ENCODE measurements at places on chromosomes 2 and 18.

- no peak for DNase-seq
Observed at GRCh38 chr2:32997705-32998104, 51.0 kb downstream of the LTBP1 start.

DNA sequence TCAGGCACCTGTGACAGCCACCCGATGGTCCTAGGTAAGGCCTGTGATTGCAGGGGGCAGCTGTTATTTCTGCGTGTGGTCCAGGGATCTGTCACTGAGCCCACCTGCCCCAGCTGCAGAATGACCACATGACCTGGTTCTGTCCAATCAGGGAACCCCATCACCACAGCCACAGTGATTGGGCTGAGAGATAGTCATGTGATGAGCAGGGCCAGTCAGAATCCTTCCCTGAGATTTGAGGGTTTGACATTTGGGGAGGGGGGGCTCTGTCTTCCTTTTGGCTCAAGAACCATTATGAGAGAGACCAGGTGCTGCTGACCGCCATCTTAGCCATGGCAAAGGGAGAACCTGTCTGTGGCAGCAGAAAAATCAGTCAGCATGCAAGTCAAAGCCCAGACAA lies 147.2 kb downstream of the SMAD7 start:
- DNase-seq: no peak

- DNase-seq: no peak
Observed at GRCh38 chr2:14601156-14601770, 31.3 kb upstream of the LRATD1 start.

GRCh38 chr2:48144777-48145176 lies 238.5 kb upstream of the FBXO11 start:
- peak; percentile 22 for DNase-seq

DNA sequence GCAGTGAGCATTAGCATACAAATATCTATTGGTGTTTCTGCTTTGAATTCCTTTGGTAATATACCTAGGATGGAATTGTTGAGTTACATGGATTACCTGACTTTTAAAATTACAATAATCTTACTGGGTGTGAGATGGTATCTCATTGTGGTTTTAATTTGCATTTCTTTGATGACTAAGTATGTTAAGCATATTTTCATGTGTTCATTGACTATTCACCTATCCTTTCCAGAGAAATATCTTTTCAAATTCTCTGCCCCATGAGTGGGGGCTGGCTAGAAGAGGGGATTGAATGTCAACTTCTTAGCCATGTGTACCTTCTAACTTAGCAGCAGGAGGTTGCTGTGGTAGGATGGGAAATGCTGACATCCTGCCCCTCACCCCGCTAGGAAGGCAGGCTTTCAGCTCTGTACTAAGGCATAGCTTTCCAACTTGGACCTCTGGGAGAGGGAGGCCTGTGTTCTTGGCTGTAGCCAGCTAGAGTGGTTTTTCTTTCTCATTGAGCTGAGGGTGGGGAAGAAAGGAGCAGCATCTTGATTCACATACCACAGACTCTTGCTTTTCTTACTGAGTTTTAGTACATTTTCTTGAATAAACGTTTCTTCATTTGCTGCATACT lies 63.3 kb upstream of the TTC27 start:
- no peak for DNase-seq

DNA sequence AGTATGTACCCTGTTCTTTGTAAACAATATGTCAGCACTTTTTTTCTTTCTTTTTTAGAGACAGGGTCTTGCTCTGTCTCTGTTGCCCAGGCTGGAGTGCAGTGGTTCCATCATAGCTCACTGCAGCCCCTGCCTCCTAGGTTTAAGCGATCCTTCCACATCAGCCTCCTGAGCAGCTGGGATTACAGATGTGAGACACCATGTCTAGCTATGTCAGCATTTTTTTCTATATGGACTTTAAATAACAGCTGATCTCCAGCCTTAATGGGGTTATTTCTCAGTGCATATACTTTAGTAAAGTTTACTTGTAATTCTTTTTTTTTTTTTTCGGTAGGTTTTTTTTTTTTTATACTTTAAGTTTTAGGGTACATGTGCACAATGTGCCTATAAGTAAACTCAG lies 26.6 kb downstream of the ABCG5 start:
- DNase-seq: no peak

GRCh38 chr2:2226326-2226725 lies 104.7 kb downstream of the MYT1L start:
- DNase-seq: no peak

DNA sequence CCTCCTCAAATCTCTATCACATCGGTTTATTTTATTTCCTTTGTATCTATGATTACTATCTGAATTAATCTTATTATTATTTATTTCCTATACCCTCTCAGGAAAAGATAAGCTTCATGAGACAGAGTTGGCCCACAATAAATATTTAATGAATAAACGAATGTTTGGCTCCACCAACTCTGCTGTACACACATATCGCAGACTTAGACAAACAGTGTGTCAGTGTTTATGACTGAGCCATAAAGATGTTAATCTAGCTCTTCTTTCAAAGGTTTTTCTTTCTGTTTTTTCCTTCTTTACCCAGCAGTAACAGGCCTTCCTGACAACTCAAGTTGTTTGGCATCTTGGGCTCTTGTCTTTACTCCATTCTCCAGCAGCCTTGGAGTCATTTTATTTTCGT lies 329.5 kb downstream of the CDH2 start:
- DNase-seq: no peak

- DNase-seq: no peak
Observed at GRCh38 chr2:120105360-120105759, 92.5 kb downstream of the EPB41L5 start.

- no peak for DNase-seq
Observed at GRCh38 chr2:200585730-200586643, at the start of gene AOX1. Gene AOX1 (plus strand): TSS chr2:200586014. CDS start chr2:200586109, 95 bp downstream.

DNA sequence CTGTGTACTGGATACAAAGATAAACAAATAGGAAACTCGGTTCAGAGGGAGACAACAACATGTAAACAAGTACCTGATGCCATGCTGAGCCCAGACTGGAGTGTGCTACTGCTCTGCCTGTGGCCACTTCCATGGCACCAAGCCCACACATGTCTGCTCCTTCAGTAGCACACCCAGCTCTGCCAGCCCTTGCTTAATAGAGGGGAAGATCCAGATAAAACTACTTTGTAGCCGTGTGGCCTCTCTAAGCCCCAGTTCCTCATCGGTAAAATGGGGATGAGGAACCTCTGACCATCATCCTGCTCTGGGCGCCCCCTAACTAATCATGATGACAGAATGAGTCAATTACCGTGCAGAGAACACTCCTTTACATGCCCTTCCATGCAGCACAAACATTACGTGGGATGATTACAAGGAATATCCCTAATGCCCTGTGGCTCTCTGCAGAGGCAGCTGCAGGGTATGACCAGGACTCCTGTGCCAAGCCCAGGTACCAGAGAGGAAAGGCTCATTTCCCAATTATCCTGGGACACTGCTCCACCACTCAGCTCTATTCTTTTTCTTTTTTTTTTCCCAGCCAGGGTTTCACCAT lies 34.9 kb downstream of the DNMT3A start:
- no peak for DNase-seq

- DNase-seq: peak; percentile 48
Observed at GRCh38 chr2:23620841-23621341, 235.9 kb downstream of the KLHL29 start.

- DNase-seq: no peak
Observed at GRCh38 chr2:174259981-174260380, 11.6 kb upstream of the OLA1 start.

DNA sequence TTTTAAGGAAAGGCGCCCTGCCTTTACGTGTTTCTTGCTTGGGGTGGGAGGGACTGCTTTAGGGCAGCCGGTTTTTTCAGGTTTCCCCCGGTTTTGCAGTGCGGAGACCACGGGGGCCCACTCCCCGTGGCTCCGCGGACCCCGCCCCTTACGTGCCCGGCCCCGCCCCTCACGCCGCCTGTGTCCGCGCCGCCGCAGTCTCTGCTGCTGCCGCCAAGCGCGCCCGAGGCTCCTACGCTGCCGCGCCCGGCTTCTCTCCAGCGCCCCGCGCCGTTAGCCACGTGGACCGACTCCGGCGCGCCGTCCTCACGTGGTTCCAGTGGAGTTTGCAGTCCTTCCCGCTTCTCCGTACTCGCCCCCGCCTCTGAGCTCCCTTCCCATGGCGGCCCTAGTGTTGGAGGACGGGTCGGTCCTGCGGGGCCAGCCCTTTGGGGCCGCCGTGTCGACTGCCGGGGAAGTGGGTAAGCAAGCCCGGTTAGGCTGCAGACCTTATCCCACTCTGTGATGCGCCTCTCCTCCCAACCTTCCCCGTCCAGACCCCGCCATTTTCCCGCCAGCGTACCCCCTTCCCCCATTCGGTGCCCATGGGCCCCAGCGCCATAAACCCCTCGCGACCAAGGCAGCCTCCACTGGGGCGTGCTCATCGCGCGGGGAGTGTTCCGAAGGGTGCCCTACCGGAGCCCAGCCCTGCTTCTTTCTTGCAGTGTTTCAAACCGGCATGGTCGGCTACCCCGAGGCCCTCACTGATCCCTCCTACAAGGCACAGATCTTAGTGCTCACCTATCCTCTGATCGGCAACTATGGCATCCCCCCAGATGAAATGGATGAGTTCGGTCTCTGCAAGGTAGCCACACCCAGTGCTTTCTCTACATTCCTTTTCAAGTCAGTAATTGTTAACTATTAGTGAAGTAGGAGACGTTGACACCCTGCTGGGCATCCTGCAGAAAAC lies at the start of gene CAD:
CAD (plus strand) TSS at position 197 of the 949 bp plus-strand sequence; CDS start at position 380, 183 bp downstream.
- peak; percentile 93 for DNase-seq

DNA sequence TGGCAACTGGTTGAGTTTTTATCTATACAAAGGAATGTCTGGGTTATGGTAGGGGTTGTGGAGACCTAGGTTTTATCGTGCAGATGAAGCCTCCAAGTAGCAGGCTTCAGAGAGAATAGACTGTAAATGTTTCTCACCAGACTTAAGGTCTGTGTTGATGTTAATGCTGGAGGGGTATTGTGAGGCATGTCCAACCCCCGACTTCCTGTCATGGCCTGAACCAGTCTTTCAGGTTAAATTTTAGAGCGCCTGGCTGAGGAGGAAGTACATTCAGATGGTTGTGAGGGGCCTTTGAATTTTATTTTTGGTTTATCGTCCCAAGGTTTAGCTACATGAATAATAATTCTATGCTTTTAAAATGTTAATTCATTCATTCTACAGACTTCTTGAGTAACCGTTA lies 435.1 kb downstream of the DLGAP1 start:
- DNase-seq: no peak

GRCh38 chr2:222919841-222920526 lies 59.1 kb downstream of the ACSL3 start:
- DNase-seq: no peak

GRCh38 chr2:207282916-207283315 lies 117.2 kb upstream of the KLF7 start:
- DNase-seq: no peak

GRCh38 chr18:39057423-39058064 lies 1491.9 kb upstream of the CELF4 start:
- no peak for DNase-seq

GRCh38 chr18:45505497-45506206 lies 109.6 kb upstream of the SLC14A2 start:
- no peak for DNase-seq

- DNase-seq: no peak
Observed at GRCh38 chr2:73830871-73831401, 2.2 kb downstream of the STAMBP start.

DNA sequence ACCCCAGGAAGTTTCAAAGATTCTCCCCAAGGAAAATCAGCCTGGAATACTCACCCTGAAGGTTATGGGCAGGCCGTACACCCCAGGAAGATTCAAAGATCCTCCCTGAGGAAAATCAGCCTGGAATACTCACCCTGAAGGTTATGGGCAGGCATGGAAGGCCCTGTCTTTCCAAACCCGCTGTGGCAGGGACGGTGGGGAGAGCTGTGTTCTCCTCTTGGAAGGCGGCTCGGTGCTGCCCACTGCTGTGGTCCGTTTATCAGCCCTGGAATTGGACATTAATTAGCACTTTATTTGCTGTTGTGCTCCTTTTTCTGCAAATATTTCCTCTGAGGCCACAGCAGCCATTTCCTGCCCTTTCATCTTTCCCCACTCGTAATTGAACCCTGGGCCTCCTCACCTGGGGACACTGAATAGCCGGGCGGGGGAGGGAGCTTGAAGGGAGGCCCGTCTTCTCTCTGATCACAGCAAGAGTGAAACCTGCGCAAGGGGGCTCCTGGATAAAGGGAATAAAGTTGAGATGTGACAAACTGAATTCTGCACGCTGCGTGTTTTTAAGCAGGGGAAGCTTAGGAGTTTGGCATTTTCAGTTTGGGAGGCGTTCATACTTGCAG lies 308.7 kb upstream of the SALL3 start:
- no peak for DNase-seq

DNA sequence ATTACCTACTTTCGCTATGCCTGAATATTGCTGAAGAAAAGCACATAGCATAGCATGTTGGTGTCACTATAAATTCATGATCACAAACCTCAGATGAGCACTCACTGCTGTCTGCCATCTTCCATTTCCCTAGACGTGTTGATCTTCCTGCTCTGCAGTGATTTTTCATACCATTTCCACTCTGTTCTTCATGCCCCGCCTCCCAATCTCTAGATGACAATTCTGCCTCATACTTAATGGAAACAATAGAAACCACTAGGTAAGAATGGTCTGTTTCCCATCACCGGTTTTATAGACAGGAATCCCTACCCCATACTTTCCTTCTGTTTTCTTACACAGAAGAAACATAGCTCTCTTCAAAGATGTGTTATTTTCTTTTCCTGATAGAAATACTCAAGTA lies 63.8 kb downstream of the PIK3C3 start:
- no peak for DNase-seq

- no peak for DNase-seq
Observed at GRCh38 chr18:8830067-8831060, 125.0 kb downstream of the MTCL1 start.

DNA sequence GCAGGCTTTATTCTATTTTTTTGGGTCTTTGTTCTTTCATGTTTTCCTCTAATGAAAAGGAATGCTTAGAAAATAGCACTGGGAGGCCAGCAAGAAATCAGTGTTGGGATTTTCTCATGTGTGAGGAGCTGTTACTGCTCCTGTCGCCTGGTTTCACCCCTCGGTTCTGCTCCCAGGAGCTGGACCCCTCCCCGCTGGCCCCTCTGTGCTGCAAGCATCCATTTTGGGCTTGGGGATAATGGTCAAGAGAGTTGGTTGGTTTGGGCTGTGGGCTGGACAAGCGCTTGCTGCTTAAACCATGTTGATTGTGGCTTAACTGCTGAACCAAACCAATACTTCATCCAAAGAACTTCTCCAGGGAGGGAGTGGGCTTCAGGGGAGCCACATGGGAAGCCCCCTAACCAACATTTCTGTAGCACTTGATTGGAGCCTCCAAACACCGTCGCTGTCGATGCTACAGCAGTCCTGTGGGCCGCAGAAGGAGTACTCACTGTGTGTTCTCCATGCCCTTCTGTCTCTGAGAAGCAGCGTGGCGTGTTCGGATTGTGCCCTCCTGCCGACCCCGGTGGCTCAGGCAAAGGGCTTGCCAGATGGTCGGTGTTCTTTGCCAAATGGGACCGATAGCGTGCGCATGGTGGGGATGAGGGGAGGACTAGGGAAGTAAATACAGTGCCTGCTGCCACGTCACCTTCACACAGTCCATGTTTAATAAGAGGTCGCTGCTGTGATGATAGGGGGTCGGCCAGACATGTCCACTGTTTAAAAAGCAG lies 40.0 kb downstream of the AGAP1 start:
- DNase-seq: no peak

GRCh38 chr18:74387383-74387782 lies 69.7 kb downstream of the DIPK1C start:
- DNase-seq: no peak
